ENCODE measurements at places on chromosomes 3 and 15.

DNA sequence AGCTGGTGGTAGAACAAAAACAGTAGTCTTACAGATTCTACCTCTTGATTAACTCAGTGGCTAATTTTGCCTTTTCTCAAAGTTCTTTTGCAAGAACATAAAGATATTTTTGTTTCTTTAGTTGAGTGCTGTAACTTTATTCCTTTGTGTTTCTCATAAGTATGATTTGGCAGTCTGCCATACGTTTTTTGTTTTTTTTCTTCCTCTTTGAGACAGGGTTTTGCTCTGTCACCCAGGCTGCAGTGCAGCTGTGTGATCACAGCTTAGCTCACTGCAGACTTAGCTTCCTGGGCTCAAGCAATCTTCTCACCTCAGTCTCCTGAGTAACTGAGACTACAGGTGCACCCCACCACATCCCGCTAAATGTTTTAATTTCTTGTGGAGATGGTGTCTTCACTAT, 22.4 kb downstream of the B3GNT5 start:
- no peak for DNase-seq

- DNase-seq: no peak
These were observed 101.4 kb downstream of the CCNL1 start for GRCh38 chr3:157058392-157059071.

- DNase-seq: no peak
These were observed 325.7 kb downstream of the ARRDC4 start for GRCh38 chr15:98286200-98286599.

DNA sequence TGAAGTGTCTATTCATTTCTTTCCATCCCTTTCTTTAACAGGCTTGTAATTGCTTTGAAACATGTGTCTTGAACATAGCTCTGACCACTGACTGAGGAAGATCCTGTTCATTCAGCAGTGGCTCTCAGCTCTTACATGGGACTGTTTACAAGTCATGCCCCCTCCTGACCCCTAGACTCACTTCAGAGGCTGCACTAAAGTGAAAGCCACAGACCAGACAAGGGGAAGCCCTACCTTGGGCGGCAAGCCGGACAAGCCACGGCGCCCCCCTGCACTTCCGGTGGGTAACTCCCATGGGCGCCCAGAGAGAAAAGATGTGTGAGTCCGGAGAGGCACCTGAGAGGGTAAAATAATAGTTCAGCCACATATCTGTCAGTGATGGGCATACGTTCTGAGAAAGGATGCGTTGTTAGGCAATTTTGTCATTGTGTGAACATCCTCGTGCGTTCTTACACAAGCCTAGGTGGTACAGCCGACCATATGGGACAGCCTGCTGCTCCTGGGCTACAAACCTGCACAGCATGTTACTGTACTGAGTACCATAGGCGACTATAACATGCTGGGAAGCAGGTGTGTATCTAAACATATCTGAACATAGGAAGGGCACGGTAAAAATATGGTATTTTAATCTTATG, 116.2 kb downstream of the CHSY1 start:
- no peak for DNase-seq

DNA sequence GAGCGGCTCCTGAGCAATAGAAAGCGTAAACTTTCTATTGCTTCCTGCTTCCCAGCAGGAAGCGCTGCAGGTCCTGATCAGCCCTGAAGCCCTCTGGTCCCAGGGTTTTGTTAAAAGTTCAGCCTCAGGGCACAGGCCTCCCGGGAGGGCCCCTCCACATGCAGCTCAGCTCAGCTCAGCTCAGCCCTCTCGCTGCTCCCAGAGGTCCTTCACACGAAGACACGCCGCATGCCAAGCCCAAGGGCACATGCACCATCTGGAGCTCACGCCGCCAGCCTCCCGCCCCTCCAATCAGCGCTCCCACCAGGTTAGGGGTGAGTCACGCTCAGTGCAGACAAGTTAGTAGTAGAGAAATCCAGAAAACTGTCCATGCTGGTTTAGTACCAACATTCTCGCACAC, 12.7 kb downstream of the TKT start:
- DNase-seq: no peak

DNA sequence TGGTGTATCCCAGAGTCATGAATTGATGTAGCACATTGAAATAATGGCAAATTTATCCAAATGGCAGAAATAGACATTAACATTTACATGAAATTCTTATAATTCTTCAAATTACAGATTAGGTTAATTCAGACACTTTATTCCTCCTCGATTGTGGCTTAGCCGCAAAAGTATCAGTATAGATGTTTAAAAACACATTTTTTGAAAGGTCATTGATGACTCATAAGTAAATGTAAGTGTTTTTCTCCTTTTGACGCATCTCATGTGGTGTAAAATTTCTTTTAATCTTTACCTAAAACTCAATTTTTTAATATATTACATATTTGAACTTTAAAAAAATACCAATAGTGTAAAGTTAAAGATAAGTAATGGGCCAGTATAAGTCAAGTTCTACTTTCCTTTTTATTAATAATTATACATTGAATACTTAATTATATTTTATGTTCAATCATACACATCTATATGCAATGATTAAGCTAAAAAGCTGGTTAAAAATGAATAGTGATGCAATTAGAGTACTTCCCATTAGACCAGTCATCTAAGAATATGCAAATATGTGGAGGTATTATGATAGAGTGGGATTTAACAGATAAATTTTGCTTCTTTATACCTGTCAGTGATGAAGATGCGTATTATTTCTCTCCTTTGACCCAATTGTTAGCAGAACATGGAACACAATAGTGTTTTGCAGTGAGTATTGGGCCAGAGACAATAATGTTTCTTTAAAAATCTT, 678.1 kb upstream of the DPPA4 start:
- DNase-seq: no peak

GRCh38 chr3:160098926-160099626, 110.4 kb downstream of the IL12A start:
- no peak for DNase-seq

DNA sequence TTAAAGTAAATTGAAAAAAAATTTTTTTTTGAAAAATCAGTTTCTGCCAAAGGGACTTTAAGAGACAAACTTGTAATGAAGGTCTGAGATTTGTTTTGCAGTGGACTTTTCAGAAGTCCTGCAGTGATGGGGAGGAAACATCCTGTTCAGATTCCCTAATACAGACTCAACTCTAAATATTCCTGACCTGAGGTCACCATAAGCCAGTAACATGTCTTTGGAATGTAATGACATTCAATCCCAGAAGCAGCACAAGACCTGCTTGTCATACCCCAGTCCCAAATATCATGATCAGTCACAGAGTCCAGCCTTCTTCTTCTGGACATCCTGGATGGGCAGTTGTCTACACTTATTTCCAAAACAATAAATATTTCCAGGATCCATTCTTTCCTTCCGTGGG, 53.6 kb downstream of the TMEM39A start:
- no peak for DNase-seq

GRCh38 chr15:29802411-29802810, 19.9 kb downstream of the TJP1 start:
- DNase-seq: no peak

All from stimulated activated CD4-positive, alpha-beta T cell treated with anti-CD3 and anti-CD28 coated beads, Interleukin-1b, Interleukin-23, amount 100 ng/mL, for 1 hour (primary cell).